ENCODE measurements at places on chromosomes 3 and 15.

GRCh38 chr3:18249126-18249525 lies 176.0 kb downstream of the SATB1 start:
- DNase-seq = no peak

- no peak for DNase-seq
These were observed 30.0 kb downstream of the ST6GAL1 start for GRCh38 chr3:186960347-186960746.

DNA sequence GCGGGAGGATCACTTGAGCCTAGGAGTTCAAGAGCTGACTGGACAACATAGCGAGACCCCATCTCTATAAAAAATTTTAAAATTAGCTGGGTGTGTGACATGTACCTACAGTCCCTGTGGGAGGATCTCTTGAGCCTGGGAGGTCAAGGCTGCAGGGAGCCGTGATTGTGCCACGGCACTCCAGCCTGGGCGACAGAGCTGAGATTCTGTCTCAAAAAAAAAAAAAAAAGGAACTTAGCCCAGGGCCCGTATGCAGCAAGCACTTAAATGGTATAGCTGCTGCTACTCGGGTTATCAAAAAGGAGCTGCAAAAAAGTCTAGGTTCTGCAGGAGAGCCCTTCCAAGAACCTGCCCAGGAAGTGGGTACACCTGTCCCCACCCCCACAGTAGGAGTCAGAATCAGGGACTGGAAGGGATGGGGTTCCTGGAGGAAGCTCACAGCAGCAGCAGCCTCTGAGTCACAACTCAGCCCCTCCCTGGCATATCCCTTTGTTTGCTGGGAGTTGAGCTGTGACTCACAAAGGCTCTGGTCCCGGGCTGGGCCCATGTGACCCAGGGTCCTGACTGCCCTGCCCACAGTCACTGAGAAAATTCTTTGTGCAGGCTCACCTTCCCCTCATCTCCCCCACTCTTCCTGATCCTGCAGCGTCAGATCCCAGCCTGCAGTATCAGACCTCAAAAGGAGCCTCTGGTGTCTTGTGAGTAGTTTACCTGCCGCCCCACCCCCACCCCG lies at the start of gene SPATA12:
Gene SPATA12, plus strand, starts transcription at position 576 of the 733 bp plus-strand sequence. CDS start 13,031 bp downstream, outside the sequence.
- DNase-seq = peak; percentile 53

DNA sequence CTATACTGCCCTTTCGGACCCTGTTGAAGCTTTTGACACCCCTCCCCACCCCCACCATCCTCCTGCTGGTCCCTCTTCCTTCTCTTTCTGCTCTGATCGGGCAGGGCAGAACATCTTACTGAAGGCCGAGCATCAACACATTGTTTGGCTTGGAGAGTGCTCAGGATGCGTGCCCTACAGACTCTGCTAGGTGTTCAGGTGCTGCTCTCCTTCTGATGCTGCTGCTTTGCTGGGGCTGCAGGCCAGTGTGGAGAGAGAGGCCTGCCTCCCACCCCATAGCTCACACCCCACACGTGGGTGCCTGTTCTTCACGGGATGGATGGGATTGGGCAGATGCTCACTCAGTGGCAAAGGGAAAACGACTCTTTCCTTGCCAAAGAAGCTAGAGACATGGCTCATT lies 89.8 kb upstream of the ONECUT1 start:
- no peak for DNase-seq

GRCh38 chr15:22880981-22881738 lies 42.7 kb downstream of the NIPA2 start:
- no peak for DNase-seq

DNA sequence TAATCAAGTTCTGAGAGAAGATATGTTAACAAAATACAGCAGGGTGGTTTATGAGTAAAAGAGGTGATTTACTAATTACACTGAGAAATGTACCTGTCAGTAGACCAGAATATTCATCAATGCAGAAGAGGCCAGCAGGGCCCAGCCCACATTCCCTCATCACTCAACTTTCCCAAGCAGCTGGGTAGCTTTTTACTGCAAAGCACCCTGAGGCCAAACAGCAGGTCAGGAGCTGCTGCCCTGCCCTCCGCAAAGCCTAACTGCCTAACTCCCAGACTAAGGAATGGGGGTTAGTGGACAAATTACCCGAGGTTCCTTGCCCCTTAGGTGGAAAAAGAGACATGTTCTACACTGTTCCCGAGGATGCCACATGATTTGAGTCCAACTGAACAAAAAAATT lies 108.2 kb downstream of the TBL1XR1 start:
- no peak for DNase-seq

GRCh38 chr3:97825101-97825500 lies 3.3 kb downstream of the CRYBG3 start:
- no peak for DNase-seq

- DNase-seq = no peak
These were observed 1.7 kb downstream of the TM4SF4 start for GRCh38 chr3:149476225-149476624.

DNA sequence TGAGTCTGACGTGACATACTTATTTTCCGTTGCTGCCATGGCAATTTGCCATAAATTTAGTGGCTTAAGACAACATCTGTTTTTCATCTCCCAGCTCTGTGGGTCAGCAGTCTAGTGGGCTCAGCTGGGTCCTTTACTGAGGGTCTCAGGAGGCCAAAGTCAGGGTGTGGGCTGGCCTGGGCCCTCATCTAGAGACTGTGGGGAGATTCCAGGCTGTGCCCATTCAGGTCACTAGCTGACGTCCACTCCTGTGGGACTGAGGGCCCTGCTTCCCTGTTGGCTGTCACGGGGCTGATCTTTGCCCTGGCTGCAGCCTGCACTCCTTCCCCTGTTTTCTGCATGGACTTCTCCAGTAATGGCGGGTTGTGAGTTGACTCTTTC lies 19.1 kb downstream of the FGD5 start:
- DNase-seq = no peak

DNA sequence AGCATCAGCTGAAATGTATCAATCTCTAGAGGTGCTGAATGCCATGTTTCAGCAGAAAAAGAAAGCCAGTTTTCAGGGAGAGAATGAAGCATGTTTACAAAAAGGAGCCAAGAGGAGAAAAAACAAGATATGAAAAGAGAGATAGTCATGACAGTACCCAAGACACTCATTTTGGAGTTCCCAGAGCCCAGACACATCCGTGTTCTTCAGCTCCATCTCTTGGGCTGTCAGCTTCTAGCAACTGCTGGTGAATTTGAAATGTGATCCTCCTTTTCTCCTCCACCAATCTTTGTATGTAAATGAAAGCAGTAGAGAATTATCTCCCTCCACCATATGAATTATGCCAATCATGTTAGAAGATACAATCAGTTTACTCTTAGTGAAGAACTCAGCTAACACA lies 93.0 kb upstream of the SLC25A36 start:
- DNase-seq = no peak

DNA sequence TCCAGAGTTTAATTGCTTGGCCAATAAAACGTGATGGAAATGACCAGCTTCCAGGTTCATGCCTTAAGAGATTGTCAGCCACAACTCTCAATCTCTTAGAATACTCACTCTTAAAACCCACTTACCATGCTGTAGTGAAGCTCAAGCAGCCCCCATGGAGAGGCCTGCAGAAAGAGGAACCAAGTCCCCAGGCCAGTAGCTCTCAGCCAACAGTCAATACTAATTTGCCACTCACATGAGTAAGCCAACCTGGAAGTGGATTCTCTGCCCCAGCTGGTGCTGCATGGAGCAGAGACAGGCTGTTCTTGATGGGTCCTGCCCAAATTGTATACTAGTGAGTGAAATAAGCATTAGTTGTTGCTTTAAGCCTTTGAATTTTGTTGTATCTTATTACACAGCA lies 155.9 kb downstream of the OXSM start:
- DNase-seq = no peak

DNA sequence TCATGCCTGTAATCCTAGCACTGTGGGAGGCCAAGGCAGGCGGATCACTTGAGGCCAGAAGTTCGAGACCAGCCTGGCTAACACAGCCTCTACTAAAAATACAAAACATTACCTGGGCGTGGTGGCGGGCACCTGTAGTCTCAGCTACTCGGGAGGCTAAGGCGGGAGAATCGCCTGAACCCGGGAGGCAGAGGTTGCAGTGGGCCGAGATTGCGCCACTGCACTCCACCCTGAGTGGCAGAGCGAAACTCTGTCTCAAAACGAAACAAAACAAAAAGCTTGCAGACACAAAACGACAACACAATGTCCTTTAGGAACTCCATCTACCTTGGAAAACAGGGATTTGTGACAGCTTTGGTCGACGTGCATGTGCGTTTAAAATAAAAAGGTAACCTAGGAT lies 716 bp upstream of the KLHL24 start:
- DNase-seq = no peak

- no peak for DNase-seq
These were observed 113.0 kb downstream of the TBC1D5 start for GRCh38 chr3:17629400-17629799.

- no peak for DNase-seq
These were observed 15.4 kb upstream of the ZNF774 start for GRCh38 chr15:90336705-90337141.

DNA sequence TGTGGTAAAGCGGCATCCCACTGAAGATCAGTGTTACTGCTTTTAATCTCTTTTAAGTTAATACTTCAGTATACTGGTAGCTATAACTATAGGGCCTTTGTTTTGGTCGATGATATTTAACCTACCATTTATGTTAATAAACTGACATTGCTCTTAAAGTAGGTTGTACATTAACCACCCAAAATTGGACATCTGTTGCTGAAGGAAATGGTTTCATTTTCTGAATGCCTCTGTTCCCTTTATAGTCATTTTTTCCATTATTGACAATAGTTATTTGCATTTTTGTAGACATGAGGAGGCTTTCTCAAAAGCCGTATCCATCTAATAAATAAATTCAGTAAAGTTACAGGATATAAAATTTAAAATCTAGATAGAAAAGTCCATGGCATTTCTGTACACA lies 252.4 kb upstream of the UBE2E1 start:
- DNase-seq = no peak

DNA sequence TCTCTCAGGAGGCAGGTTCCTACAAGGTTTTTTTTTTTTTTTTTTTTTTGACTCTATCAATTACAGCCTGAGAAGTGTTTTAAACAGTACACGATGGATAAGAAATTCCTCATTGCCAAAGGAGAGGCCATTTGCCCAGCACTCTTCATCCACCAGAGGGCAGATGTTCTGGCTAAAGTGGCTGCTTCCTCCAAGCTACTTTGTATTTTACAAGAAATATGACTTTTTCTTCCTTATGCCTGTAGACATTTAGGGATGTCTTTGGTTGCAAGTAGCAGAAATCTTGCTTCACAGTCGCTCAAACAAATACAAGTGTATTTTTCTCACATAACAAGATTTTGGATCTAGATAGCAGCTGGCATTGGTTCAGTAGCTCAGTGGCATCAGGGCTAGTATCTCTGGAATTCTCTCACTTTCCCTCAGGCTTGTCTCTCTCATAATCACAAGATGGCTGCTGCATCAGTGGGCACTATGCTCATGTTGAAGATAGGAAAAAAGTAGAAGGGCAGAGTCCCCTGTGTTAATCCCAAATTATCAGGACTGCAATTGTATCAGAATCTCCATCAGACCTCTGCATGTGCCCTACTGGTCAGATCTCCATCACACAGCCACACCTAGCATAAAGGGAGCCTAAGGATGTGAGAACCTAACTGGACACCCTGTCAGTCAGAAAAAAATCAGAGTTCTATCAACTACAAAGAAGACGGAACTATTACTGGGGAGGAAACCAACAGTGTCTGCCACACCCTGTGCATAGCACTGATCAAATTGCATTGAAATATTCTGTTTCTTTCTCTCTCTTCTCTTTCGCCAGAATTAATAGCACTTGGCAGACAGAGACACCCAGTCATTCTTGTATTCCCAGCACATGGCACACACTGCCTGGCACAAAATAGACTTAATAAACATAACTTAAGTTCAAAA lies 138.9 kb upstream of the COL8A1 start:
- DNase-seq = peak; percentile 46

- DNase-seq = no peak
These were observed 71.1 kb upstream of the SLC24A5 start for GRCh38 chr15:48049736-48050135.

GRCh38 chr3:101819649-101820206 lies 29.6 kb upstream of the NFKBIZ start:
- no peak for DNase-seq

- no peak for DNase-seq
These were observed 137.3 kb downstream of the WNT5A start for GRCh38 chr3:55349851-55350250.

DNA sequence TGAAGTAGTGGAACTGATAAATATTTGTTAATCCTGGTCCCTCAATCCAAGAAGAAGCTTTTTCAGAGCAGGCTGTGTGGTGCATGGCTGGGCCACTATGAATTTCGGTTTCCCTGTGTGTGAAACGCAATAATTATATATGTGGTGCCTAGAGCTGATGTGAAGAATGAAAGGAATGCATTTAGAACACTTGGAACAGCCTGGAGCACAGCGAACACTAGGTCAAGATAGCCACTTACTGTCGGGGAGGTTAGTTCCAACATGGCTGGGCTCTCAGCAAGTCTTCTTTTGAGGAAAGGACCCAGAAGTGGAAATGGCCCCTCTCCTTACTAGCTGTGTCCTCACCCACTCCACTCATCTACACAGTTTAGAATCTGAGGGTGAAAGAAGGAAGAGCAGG lies 245.7 kb downstream of the FHIT start:
- DNase-seq = no peak
